CD4-positive, alpha-beta T cell treated with Interferon alpha-2 for 1 hour (primary cell): ENCODE measurements at places on chromosomes 5 and 9.

GRCh38 chr5:25694801-25695200, 1050.0 kb upstream of the CDH10 start:
- DNase-seq = no peak

DNA sequence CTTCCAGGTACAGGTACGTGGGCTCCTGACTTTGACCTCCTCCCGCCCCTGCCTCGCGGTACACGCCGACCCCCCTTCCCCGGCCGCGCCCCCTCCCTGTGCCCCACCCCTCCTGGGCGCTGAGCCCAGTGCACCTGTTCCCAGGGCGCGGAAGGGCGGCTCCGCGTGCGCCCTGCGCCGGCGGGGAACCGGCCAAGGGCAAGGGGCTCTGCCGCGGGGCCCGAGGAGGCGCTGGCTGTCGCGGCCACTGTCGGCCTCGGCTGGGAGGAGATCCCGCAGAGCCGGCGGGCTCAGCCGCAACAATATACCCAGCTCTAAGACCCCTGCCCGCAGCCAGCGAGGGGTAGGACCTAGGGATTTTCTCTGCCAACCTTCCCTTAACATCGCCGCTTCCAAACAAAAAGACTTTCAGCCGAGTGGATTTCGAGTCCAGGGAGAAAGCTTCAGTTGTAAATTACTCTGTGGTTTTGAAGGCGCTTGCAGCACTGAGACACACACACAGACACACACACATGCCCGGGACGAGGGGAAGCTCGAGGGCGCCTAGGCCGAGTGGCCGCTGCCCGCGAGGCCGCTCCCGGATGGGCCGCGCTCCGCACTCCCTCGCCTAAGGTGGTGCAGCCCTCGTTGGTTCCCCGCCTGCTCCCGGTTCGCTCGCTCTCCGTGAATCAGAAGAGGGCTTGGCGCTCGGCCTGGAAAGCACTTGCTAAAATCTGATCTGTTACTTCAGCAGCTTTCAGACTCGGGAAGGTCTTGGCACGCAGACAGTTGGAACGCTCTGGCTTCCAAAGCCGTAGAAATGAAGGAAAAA, 1.2 kb downstream of the FGF18 start:
- no peak for DNase-seq

DNA sequence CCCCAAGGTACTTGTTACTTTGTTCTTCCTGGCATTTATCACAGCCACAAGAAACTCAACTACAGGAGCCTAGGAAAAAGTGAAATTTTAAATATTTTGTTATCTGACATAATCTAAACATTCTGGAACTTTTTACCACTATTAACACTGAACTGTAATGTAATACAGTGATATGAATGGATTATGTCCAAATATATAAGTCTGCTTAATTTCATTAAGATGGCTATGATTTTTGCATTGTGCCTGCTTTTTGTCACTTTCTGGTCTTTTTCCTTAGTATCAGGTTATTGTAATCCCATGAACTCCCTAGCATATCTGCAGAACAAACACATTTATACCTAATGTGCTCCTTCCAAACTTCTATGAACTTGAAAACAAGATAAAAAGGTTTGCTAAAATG, 35.8 kb downstream of the PJA2 start:
- no peak for DNase-seq

- DNase-seq = no peak
These were observed 2269.4 kb upstream of the WWC1 start for GRCh38 chr5:166022065-166022464.

GRCh38 chr9:6444128-6444527, 31.1 kb downstream of the UHRF2 start:
- DNase-seq = no peak

GRCh38 chr9:119601632-119602031, 232.4 kb upstream of the BRINP1 start:
- no peak for DNase-seq

- DNase-seq = no peak
These were observed 387.5 kb downstream of the PLK2 start for GRCh38 chr5:58072300-58072965.

DNA sequence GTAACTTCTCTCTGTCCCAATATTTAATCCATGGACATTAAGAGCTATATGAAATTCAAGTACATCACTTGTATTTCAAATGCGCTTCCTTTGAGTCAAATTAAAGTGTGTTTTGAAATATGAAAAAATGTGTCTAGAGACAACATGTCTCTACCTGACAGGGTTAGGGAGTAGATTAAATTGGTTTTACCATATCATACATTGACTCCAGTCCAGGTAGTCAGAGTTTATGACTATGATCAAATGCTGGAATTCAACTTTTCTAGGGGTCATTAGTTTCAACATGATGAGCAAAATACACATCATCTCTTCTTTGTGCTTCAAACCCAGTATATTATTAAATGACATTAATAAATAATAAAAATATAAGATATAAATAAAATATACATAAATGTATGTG, 259.2 kb downstream of the CDH10 start:
- DNase-seq = no peak

GRCh38 chr5:38447786-38448185, 108.7 kb downstream of the LIFR start:
- no peak for DNase-seq

- DNase-seq = no peak
These were observed 550 bp upstream of the CKMT2 start for GRCh38 chr5:81232464-81233079.
